ENCODE measurements at places on chromosomes 4 and X. TPM values are rescaled to one million over a fixed set of nuclear protein-coding genes. Genes with fewer than 3 reads are reported as not detected.

Gene MAGEB17
- total RNA-seq = not detected

Gene REST
- total RNA-seq = 80.4 TPM

Gene HTN1
- total RNA-seq = not detected

Gene DGKK
- not detected for total RNA-seq

Gene TCEAL3
- total RNA-seq = 9.1 TPM

Gene WNK3
- total RNA-seq = 1.2 TPM

Gene FAM9C
- total RNA-seq = not detected
